ENCODE measurements at places on chromosomes 5 and 9.

DNA sequence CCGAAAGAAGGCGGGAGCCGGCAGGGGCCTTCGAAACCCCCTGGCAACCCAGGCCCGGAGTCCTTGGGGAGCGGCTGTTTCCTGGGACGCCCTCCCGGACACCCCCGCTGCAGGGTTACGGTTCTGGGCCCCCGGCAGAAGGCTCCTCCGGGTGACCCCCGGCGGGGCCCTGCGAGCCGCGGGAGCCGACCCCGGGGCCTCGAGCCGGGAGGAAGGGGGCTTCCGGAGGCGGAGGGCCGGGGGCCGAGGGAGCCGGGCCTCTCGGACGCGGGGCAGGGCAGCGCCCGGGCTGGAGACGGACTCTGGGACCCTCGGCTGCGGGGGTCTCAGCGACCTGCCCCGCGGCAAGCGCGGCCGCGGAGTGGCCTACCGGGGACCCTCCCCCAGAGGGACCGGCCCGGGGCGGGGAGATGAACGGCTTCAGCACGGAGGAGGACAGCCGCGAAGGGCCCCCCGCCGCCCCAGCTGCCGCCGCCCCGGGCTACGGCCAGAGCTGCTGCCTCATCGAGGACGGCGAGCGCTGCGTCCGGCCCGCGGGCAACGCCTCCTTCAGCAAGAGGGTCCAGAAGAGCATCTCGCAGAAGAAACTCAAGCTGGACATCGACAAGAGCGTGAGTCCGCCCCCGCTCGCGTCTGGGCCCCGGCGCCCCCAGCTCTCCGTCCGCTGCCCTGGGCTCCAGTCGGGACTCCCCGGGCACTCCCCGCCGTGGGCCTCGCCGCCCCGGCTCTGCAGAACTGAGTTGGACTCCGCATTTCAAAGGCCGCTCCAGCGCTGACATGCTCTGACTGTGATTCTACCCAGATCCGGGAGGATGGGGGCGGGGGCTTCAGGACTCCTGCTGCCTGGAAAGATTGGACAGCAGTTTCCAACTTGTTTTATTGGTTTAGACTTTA lies 645 bp downstream of the SAP30L start:
- DNase-seq = no peak

DNA sequence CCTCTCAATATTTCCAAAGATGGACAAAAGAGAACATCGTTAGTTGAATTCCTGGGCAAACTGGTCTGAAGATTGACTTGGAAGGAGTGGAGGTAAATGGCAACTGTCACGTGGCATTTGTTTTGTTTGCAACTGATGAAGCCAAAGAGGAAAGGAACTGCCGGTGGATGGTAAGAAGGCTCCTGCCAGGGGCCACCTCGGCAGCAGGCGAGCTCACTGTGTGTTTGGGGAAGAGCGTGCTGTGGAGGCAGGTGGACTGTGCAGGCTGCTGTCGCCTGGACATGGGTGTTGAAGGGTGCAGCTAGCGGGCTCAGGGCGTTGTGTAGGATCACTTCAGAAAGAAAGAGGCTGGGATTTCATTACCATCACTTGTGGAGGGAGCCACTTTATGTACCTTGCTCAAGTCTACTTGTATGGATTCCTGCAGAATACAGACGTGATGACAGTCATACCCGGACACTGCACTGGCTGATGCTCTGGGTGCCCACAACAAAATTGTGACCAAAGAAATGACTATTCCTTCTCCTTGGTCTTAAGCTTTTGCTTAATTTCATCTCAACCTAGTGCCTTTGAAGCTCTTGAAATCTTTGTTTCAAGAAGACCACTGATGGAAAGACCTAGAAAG lies 72.7 kb downstream of the MAP1B start:
- no peak for DNase-seq

DNA sequence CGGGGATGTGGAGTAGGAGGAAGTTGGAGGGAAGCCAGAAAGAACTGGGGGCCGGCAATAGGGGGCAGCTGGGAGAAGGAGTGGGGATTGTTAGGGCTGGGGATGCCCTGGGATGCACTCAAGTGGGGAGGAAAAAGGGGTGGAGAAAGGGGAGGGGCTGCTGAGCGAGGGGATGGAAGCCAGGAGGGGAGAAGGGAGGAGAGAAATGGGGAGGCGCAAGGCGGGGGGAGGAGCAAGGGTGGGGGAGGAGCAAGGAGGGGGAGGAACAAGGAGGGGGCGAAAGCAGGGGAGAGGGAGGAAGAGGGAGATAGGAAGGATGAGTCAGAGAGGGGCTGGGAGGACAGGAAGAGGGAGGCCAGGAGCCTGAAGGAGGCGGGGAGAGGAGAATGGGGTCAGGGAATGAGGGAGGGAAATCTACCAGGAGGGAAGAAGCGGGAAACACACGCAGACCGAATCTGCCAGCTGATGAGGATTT lies 1.6 kb downstream of the IRX4 start:
- no peak for DNase-seq

- DNase-seq = no peak
These were observed 734.5 kb upstream of the NUDT12 start for GRCh38 chr5:104297076-104297475.

DNA sequence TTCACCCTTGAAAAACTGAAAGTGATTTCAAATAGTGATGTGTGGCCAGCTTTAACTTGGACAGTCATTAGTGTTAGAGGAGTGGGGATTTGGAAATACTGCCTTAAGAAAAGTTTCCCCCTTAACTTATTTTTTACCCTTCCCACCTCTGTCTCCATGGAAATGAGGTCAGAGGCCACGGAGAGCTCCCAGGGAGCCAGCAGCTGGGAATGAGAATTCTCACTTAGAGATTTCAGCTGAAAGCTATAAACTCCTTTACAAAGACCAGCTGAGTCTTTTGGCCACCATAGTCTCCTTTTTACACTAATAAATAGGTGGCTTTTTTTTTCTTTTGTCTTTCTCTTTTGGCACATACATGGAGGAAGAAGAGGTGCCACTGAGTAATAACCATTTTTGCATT lies 45.7 kb upstream of the PIK3R1 start:
- DNase-seq = no peak

DNA sequence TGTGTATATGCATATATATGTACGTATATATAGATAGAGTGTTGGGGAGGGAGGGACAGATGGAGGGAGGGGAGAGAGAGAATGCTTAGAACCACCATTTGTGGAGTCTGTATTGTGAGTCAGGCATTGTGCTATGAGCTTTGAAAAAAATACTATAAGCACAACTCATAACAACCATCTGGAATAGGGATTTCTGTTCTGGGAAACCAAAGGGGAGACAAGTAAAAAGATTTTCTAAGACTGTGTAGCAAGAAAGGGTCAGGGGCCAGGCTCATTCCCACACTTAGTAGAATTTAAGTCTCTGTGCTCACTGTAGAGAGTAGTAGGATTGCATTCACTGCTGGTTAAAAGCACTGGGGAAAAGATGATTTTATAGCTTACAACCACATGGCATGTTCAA lies 202.3 kb upstream of the SGCD start:
- no peak for DNase-seq

DNA sequence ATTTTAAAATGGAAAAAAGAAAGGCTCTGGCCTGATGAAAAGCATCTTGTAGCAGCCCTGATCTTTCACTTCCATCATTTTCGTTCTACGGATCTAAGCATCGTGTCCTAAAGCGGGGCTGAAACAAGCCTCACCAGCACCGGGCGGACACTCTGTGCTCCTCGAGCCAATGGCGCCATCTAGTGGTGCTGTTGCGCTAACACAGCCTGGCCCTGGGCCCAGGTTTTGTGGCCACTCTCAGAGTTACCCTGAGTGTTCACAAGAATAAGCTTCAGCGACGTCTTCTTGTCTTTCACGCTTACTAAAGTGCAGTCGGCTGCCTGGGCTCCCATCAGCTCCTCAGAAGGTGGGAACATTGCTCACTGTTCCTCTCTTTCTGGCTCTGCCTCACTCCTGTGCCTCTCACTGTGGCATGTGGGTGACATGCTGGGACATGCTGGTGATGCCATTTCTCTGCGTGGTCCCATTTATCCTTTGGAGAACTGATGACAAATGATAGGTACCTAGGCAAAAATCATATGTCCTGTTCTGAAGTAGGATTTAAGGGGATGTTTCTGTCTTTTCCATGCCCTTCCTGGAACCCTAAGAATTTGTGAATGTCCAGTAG lies 32.7 kb downstream of the DMRT3 start:
- peak; percentile 92 for DNase-seq

- DNase-seq = no peak
These were observed 44.3 kb downstream of the UBE2QL1 start for GRCh38 chr5:6492934-6493333.

DNA sequence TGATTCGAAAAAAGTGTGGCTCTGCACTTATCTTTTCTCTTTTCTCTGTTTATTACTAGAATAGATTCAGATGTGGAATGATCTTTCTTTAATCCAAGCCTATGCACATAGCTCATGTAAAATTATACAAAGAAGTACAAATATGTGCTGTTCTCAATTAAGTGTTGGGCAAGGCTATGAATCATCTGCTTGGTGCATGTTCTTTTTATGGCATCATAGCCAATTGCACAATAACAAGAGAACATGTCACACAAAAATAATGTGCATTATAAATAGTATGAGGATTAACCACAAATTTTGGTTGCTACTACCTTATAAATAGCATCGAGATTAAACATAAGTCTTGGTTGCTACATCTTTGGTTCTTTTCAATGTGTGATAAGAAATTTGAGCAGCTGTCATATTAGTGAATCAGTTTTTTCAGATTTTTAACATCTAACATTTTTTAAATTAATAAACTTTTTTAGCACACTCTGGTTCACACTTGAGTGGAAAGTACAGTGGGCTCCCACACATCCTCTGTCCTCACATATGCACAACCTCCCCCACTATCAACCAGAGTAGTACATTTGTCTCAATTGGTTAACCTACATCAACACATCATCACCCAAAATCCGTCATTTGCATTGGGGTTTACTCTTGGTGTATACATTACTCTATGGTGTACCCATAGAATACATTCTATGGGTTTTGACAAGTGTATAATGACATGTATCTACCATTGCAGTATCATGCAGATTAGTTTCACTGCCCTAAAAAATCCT lies 6.8 kb upstream of the RECK start:
- DNase-seq = no peak

- DNase-seq = no peak
These were observed 7.7 kb downstream of the LHFPL2 start for GRCh38 chr5:78640662-78641474.

GRCh38 chr5:168372356-168372946 lies 81.0 kb downstream of the WWC1 start:
- DNase-seq = no peak

DNA sequence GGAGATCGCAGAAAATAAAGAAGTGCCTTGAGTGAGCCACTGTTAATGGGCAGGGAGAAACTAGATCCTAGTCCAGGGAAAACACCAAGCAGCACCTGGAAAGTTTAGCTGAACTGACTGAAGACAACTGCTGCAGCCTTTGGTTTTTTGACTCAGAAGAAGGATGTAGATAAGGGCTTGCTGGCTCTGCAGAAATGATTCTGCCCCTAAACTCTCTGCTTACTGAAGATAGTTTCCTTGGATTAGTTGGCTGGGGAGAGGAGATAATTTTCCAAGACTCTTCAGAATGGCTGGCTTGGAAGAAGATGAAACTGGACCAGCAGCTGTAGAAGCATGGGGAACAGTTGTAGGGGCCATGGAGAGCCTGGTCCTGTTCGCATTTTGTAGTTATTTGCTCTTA lies 471.8 kb downstream of the KDM4C start:
- no peak for DNase-seq

- DNase-seq = no peak
These were observed 916 bp downstream of the TOR1A start for GRCh38 chr9:129822898-129823541.

- DNase-seq = no peak
These were observed 2.1 kb upstream of the ANXA1 start for GRCh38 chr9:73149371-73150067.

DNA sequence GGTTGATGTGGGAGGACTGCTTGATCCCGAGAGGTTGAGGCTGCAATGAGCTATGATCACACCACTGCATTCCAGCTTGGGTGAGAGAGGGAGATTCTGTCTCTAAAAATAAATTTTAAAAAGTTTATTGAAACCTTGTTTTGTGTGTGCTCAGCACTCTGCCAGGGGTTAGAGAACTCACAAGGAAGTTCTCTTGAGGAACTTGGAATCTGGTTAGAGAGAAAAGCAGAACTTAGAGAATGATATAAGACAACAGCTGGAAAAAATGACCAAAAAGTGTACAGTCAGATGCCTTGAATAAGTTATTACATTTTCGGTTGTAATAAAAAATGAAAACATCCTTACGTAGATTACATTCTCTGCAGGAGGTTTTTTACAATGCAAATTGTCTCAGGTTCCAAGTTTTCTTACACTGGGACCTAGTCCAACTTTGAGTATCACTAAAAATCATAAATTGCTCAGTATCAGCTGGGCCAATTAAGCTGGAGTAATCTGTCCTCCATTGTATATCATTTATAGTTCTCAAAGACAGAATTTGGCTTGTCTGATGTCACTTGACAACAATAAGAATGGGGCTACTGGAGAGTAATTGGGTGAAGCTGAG lies 21.7 kb upstream of the TENT2 start:
- no peak for DNase-seq

DNA sequence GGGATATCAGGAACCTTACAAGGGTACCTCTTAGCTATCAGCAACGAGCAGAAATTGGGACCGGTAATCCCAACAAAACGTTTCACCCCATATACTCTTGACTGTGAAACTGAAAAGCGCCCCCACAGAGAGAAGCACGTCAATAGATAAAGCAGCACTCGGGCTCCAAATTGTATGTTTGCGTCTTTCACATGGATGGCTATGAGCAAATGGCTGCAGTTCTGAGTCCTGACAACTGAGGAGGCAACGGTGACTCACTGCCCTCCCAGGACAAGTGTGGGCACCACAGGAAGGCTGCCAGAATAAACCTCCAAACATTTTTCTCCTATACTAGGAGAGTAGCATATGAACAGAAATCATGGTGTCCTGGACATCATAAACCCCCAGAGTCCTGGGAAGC lies 36.6 kb downstream of the SEMA4D start:
- no peak for DNase-seq

- DNase-seq = no peak
These were observed 24.1 kb downstream of the PHF2 start for GRCh38 chr9:93600504-93600903.

GRCh38 chr5:4901924-4902323 lies 238.2 kb upstream of the ADAMTS16 start:
- no peak for DNase-seq

GRCh38 chr9:93126151-93126781 lies 7.8 kb downstream of the NINJ1 start:
- no peak for DNase-seq

DNA sequence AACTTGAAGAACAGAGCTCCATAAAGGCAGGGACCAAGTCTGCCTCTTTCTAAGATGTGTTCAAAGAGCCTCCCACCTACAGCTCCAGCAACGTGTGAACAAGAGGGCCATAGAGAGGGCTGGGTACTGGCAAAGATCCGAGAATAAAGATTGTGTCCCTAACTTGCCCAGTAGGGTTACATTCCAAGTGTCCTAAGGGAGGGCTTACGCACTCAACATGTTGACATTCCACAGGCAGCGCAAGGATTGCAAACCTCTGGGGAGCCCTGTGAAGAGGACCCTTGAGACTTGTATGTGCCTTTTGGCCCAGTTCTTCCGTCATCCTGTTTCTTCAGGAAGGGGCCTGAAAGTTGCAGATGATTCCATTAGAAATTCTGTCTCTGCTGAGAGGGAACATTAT lies 48.2 kb upstream of the ENTREP1 start:
- no peak for DNase-seq

- DNase-seq = no peak
These were observed 676.5 kb downstream of the DMRTA1 start for GRCh38 chr9:23123048-23123632.

GRCh38 chr9:131774636-131775035 lies 34.8 kb upstream of the RAPGEF1 start:
- no peak for DNase-seq
